ENCODE measurements at places on chromosomes 11 and 22.

GRCh38 chr11:20099527-20099926, 60.7 kb downstream of the DBX1 start:
- no peak for DNase-seq

DNA sequence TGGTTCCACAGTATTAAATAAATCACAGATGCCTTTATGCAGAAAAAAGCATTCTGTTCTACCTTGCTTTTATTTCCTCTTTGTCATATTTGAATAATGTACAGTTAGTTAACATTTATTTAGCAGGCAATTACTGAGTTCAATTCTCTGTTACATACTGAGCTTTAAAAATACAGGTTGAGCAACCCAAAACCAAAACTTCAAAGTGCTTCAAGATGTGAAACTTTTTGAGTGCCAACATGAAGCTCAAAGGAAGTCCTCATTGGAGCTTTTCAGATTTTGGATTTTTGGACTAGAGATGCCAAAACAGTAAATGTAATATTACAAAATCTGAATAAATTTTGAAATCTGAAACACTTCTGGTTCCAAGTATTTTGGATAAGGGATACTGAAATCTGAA, 54.1 kb downstream of the PDHX start:
- no peak for DNase-seq

GRCh38 chr11:10041748-10042446, 252.1 kb downstream of the SBF2 start:
- no peak for DNase-seq

GRCh38 chr11:87185228-87185627, 147.5 kb downstream of the TMEM135 start:
- no peak for DNase-seq

DNA sequence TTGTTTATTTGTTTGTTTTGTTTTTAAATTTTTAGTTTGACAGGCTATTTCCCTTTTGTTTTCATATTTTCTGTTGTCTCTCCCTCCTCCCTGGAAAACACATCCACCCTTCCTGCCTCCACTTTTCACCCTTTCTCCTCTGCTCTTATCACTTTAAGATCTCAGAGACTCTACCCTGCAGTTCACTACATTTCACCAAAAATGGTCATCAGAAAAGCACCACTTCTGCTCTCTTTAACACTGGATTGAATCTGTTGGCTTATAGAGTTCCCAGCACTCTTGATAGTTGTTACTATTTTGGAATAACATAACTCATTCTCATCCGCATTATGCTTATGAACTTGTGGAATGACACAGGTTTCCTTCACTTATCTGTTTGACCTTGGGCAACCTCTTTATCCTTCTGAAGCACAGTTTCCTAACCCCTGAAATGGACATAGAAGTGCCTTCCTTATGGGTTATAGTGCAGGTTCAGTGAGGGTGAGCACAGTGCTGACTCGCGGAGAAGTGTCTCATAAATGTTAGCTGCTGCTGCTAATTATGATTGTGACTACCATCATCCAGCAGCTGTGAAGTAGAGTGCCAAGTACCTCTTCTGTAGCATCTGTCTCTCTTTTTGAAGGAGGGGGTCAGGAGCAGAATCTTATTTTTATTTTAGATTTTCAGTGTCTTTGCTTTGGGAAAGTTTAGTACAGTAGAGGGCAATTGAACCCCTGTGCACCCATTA, 15.0 kb downstream of the TEAD1 start:
- no peak for DNase-seq

DNA sequence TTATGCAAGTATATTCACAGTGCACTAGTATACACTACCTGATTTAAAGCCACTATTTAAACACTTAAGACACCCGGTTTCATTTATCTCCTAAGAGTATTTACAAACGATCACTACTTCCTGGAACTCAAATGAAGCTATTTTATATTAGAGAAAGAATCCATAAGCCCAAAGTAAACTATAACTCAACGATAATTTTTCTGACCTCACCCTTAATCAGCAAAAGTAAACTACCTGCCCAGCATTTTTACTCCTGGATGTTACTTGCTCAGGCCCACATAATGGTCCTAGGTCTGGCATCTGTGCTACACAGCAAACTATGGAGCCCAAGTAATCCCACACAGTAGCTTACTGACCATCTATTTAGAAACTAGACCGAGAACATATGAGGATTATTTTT, 33.4 kb downstream of the TSG101 start:
- DNase-seq = no peak

- DNase-seq = no peak
Observed at GRCh38 chr11:110772863-110773262, 60.6 kb upstream of the ARHGAP20 start.

DNA sequence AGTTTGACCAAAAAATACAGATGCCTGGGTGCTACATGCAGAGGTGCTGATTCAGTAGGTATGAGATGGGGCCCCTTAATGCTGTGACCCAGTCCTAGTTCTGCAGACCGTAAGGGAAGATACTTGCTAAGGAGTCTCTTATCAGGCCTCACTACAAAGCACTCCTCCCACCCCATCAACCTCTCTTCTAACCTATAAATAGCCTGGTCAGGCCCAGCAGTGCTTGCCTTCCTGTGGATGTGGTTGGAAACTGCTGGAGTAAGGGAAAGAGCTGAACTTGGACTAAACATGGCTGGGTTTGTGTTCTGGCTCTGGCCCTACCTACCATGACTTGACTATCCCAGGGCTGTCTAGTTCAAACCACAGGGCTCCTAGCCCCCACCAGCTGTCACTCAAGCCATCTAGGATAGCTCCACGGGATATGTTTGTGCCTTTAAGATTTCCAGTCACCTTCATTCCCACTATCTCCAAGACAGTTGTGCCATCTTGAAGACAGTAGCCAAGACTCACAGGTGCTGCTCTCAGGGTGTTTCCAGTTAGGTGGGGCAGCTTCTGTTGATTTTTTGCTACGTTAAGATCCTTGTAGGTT, 9.5 kb upstream of the DKK3 start:
- DNase-seq = no peak

DNA sequence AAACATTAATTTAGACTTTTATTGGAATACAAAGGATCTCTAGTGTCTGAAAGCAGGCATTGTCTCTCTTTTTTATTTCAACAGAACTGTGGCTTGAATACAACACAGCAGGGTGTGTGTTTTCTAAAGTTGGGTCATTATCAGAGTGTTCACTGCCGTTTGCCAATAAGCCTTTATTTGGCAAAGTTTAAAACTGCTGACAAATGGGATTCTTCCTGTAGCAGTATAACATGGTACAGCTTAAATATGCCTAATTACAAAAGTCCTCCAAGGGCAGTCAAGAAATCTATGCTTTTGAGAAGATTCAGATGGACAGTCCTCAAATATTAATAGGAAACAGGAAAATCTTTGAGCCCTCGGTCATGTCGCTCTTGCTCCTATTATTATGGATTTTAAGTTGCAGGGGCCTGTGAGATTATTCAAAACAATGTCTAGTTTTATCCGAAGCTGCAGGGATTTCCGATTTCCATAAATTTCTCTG, 199.9 kb downstream of the MAML2 start:
- no peak for DNase-seq

GRCh38 chr11:70432580-70432979, 34.3 kb downstream of the CTTN start:
- no peak for DNase-seq
